ENCODE measurements at places on chromosomes 11 and 22.

GRCh38 chr11:73757598-73757997 lies 3.3 kb downstream of the RAB6A start:
- no peak for DNase-seq

DNA sequence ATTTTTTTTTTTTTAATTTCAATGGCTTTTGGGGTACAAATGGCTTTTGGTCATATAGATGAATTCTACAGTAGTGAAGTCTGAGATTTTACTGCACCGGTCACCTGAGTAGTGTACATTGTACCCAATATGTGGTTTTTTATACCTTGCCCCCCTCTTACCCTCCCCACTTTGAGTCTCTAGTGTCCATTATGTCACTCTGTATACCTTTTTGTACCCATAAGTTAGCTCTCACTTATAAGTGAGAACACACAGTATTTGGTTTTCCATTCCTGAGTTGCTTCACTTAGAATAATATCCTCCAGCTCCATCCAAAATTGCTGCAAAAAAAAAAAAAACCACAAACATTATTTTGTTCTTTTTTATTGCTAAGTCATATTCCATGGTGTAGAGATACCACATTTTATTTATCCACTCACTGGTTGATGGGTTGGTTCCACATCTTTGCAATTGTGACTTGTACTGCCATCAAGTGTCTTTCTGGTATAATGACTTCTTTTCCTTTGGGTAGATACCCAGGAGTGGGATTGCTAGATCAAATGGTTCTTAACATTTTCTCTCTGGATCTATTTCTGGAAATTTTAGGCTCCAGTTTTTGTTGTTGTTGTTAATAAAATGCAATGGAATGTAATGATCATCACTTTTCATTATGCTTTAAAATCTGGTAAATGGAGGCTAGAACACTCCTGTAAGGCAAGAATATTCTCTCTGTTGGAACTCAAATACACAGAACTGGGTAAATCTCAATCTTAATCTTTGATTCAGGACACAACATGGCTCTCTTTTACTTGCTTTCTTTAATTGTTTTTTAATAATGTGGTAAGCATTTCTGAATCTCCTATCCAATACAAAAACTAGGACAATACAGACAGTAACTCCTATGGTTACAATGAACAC lies 10.3 kb downstream of the NEAT1 start:
- no peak for DNase-seq

- DNase-seq = no peak
Observed at GRCh38 chr11:113242767-113243397, 71.5 kb upstream of the TTC12 start.

GRCh38 chr11:116808262-116809175 lies 14.6 kb downstream of the APOA4 start:
- no peak for DNase-seq

- DNase-seq = no peak
Observed at GRCh38 chr22:47433627-47434026, 671.2 kb downstream of the TBC1D22A start.

DNA sequence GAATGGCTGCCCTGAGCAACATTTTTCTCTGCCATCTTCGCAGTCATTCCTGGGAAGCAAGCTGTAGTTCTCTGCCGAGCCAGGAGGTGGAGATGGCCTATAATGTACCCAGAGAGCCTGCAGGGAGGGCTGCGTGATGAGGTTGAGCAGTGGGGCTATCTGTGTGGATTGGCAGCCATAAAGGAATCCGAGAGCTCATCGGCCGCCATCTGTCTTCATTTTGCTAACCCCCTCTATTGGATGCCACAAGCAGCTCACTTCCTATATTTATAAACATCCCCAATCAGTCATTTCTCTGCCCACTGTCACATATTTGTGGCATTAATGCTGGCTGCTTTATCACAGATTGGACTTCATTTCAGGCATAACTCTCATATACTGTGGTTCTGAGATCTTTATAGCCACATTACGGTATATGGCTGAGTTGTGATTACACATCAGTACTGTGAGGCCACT lies 209.5 kb downstream of the NTM start:
- no peak for DNase-seq

DNA sequence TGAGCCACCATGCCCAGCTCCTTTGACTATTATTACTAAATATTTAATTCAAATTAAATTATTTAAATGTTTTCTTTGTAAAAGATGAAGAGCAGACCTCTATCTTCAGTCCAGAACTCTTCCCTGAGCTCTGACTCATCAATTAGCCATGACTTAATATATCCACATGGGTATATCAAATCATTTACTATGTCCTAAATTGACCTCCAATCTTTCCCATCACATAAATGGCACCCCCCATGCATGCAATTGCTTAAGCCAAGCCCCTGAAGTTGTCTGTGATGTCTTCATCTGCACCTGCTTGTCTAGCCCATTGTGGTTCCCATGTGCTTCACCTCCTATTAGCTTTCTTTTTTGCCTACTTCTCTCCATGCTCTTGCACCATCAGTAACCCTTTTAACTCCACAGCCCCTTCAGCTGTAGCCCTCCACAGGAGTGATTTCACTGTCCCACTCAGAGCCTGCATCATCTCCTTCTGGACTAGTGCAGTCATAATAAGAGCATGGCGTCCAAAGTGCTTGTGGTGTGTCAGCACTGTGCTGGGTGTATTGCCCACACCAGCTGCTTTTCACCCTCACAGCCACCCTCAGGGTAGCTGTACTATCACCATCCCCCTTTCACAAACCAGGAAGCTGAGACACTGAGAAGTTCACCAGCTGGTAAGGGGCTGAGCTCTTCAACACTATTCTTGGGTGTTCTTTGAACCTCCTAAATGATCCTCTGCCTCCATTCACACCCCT lies 11.8 kb upstream of the THY1 start:
- no peak for DNase-seq

DNA sequence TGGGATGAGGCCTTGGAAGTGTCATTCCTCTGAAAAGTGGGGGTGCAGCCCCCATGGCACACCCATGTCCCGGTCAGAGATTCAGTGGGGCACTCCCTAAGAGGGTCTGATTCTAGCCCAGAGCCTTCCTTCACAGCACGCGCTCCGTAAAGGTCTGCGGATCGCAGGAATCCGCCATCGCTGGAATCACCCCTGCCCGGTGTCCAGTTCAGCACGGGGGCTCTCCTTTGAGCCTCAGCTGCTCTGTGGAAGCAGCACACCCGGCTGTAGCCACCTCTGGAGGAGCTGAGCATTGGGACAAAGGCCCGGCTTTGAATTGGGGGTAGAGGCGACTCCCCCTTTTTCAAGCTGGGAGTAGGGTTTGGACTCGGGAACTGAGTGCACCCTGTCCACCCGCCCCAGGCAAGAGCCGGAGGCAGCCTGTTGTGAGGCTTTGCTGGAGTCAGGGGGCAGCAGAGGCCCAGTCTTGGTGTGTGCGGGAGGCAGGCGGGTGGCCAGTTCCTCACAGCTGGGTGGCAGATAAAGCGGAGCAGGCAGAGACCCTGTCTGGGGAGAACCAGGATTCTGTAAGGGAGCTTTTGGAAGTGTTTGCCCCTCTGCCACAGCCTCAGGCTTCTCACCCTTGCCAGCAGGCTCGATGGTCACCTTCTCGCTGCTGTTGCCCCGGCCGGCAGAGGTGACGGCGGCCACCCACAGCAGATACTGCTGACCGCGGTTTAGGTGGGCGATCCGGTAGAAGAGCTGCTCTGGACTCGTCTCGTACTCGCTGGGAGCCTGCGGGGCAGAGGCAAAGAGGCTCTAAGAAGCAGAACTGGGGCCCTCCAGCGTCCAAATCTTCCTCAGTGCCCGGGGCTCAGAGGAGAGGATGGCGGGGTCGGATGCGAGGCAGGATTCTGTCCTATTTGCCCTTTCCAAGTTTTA lies 115.9 kb downstream of the CEP164 start:
- no peak for DNase-seq

DNA sequence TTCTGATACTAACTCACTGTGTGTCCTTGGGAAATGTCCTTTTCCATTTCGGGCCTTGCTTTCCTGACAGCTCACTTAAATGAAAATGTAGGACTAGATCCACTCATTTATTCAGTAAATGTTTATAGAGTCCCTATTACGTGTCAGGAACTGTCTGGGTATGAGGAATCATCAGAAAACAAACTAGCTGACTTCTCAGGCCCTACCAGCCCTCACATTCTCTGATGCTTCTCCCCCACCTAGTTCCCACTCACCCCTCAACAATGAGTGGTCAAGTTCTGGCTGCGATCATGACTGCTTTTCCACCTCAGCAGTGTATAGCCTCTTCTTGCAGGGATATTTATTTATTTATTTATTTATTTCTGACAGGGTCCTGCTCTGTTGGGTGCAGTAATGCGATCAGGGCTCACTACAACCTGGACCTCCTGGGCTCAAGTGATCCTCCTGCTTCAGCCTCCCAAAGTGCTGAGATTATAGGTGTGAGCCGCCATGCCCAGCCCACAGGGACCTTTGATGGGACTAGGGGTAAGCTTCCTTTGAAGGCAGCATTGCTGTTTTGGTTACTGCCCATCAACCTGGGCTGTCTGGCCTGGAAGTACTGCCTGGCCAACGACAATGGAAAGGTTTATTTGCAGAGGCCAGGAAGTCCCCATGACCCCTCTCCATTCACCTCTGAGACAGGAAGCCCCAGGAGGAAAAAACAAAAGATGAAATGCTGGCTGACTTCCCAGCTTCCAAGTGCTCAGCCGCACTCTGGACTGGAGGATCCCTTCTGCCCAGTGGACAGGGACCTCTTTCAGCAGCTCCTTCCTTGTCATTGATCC lies 33.1 kb upstream of the POLD3 start:
- no peak for DNase-seq

DNA sequence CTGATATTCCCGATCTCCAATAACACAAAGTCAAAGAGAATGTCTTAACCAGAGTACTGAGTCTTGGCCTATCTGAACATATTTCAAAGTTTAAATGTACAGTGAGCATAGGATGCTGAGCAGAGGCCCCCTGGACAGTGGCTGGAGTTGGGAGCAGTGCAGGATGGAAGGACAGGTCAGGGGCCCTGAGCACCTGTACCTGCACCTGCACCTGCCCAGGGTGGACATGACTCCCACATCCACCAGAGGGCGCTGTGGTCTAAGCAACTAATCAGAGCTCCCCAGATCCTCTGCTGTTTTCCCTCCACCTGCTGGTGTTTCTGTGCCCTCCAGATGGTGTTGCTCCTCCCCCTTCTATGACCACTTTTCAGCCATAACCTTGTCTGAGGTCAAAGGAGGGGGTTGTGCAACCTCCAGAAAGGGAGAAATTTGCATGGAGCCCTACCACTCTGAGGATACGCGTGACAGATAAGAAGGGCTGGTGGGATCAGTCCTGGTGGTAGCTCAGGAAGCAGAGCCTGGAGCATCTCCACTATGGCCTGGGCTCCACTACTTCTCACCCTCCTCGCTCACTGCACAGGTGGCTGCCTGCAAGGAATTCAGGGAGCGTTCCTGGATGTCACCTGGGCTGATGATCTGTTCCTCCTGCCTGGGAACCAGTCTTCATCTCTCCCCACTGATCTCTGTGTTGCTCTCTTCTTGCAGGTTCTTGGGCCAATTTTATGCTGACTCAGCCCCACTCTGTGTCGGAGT lies 49.1 kb upstream of the VPREB1 start:
- DNase-seq = peak; percentile 39

- DNase-seq = no peak
Observed at GRCh38 chr11:441418-442274, at the start of gene ANO9. ANO9 (minus strand) TSS chr11:442011; CDS start chr11:441926, 85 bp downstream.

- no peak for DNase-seq
Observed at GRCh38 chr22:36281781-36282327, 28.9 kb downstream of the APOL1 start.

DNA sequence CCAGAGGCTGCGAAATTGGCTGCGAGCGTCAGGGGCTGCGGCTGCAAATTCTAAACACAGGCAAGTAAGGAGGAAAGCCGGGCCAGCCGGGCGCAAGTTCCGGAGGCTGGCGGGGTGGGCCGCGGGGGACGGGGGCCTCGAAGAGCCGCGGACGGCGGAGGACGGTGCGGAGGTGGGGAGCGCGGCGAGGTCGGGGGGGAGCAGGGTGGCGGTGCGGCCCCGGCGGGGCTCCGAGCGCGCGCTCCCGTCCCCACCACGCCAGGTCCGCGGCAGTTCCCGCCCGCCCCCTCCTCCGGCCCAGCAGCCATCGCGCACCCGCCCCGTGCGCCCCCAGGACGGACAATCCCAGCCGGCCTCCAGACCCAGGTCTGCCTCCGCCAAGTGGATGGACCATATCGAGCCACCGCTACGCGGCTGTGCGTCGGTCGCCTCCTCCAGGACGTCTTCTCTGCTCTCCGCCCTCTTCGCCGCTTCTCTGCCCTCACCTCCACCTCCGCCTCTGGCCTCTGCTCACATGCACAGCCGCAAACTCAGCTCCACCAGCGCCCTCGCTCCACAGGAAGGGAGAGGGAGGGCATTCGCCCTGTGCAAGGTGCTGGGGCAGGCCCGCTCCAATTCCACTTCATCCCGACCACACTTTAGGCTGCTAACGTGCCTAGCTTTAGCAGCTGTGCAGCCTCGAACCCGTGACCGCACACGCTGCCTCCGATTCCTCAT lies 7.2 kb downstream of the ELFN2 start:
- no peak for DNase-seq

- peak; percentile 17 for DNase-seq
Observed at GRCh38 chr11:8813658-8814057, 97.3 kb upstream of the AKIP1 start.

DNA sequence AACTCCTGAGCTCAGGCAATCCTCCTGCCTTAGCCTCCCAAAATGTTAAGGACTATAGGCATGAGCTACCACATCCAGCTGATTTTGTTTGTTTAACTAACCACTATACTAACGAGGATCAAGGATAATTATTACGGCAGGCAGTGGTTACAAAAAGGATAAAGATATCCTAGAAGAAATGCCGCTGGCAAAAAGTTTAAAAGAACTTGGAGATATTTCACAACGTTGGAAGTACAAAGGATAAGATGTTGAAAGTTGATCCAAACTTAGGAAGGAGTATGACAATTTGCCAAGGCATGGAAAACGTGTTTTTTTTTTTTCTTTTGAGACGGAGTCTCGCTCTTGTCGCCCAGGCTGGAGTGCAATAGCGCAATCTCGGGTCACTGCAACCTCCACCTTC lies 13.4 kb downstream of the AP5B1 start:
- DNase-seq = no peak

DNA sequence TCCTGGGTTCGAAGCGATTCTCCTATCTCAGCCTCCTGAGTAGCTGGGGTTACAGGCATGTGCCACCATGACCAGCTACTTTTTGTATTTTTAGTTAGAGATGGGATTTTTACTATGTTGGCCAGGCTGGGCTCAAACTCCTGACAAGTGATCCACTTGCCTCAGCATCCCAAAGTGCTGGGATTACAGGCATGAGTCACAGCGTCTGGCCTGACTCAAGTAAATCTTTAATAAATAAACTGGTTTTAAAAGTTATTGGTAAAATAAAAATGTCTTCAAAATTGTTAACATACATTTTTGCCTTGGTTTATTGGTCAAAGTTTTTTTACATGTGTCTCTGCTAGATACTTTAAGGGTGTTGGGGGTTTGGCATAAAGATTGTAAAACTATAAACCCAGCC lies 7.3 kb upstream of the PES1 start:
- no peak for DNase-seq

DNA sequence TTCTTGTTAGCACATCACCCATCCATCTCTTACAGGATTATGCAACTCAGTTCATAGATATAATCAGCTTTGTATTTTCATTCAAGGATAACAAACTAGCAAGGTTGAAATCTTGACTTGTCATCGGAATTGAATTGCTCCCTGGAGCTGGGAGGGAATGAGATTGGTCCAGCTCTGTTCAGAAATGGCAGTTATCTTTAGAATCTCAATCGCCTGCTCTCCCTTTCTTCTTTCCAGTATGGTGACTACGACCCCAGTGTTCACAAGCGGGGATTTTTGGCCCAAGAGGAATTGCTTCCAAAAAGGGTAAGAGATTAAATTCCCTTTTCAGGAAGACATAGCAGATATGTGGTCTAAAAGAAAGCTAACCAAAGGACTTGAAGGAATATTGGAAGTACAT lies 51.0 kb downstream of the NF2 start:
- no peak for DNase-seq

- DNase-seq = no peak
Observed at GRCh38 chr22:36016684-36017083, 11.9 kb downstream of the RBFOX2 start.

Measured in stimulated activated CD8-positive, alpha-beta memory T cell treated with anti-CD3 and anti-CD28 coated beads, Interleukin-4, amount 100 ng/mL, for 4 hours (primary cell).